T-helper 17 cell (primary cell): ENCODE measurements at places on chromosomes 2 and 18.

GRCh38 chr2:169734169-169734847, 676 bp downstream of the KLHL23 start:
- peak overlapping the region; percentile 8 for H3K27ac ChIP-seq
- H3K4me3 ChIP-seq, result peak overlapping the region; percentile 96
- H3K27me3 ChIP-seq, result peaks cover 37% of the 10 kb centered on the region
- H3K4me1 ChIP-seq, result peaks cover 10% of the 10 kb centered on the region
- peaks cover 5% of the 10 kb centered on the region for H3K36me3 ChIP-seq
- DNase-seq, result no peak

- H3K27me3 ChIP-seq, result no peaks in the 10 kb centered on the region
- H3K4me3 ChIP-seq, result no peak overlapping the region
- peaks cover 6% of the 10 kb centered on the region for H3K36me3 ChIP-seq
- no peak for DNase-seq
- H3K27ac ChIP-seq, result no peak overlapping the region
Measured at GRCh38 chr2:203396667-203397066, 68.5 kb downstream of the ABI2 start.

- DNase-seq, result no peak
- no peaks in the 10 kb centered on the region for H3K4me1 ChIP-seq
- H3K36me3 ChIP-seq, result peaks cover under 1% of the 10 kb centered on the region
Measured at GRCh38 chr2:233691443-233692433, 952 bp upstream of the UGT1A6 start.

GRCh38 chr2:193114827-193115226, 920.1 kb upstream of the TMEFF2 start:
- H3K36me3 ChIP-seq, result no peaks in the 10 kb centered on the region
- DNase-seq, result no peak
- no peaks in the 10 kb centered on the region for H3K27me3 ChIP-seq
- H3K4me3 ChIP-seq, result no peak overlapping the region
- H3K27ac ChIP-seq, result no peak overlapping the region
- no peaks in the 10 kb centered on the region for H3K4me1 ChIP-seq

GRCh38 chr2:50126845-50127244, 905.1 kb downstream of the NRXN1 start:
- H3K27ac ChIP-seq, result no peak overlapping the region
- no peak overlapping the region for H3K4me3 ChIP-seq
- no peaks in the 10 kb centered on the region for H3K4me1 ChIP-seq
- no peak for DNase-seq
- H3K36me3 ChIP-seq, result no peaks in the 10 kb centered on the region
- no peaks in the 10 kb centered on the region for H3K27me3 ChIP-seq

GRCh38 chr2:8036366-8036765, 645.5 kb upstream of the ID2 start:
- no peaks in the 10 kb centered on the region for H3K27me3 ChIP-seq
- no peak for DNase-seq
- no peaks in the 10 kb centered on the region for H3K36me3 ChIP-seq
- H3K4me1 ChIP-seq, result peaks cover 3% of the 10 kb centered on the region
- no peak overlapping the region for H3K27ac ChIP-seq

DNA sequence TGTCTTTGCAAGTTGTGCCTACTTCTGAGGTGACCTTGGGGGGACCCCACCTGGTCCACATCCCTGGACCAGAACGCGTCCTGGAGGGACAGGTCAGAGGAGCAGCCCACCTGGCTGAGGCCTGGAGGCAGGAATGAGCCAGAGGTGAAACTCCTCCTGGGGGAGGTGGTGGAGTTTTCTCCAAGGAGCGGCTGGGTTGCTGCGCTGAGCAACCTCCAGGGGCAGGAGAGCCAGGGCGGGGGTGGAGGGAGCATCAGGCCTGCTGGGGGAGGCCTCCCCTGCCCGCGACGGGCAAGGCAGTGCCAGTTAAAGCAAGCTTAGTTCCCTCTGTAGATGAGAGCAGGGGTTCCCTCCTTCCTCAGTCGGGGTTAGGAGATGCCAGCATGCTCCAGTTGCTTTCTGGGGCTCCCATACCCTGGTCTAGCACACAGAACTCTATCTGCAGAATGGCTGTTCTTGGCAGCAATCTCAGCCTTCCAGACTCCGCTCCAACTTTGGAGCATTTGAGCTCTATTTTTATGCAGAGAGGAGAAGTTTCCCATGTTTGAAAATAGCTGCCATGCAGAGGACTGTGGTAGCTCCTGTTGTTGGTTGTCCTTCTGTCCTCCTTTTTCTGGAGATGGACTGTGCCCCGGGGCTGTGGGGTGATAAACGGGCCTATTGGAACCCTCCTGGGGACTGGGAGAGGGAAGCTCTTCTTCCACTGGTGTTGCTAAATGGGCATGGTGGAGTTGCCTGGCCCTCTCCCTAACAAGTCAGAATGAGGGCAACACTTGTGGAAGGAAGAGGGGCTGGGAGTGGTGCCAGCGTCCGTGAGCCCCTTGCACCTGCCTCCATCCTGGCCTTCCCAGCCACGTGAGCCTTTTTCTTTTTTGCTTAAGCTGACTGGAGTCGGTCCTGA, 39.1 kb downstream of the B3GNT2 start:
- no peaks in the 10 kb centered on the region for H3K27me3 ChIP-seq
- no peak overlapping the region for H3K4me3 ChIP-seq
- no peak overlapping the region for H3K27ac ChIP-seq
- no peak for DNase-seq
- H3K4me1 ChIP-seq, result peaks cover 8% of the 10 kb centered on the region

- no peaks in the 10 kb centered on the region for H3K27me3 ChIP-seq
- H3K4me3 ChIP-seq, result no peak overlapping the region
Measured at GRCh38 chr2:161946489-161947107, 127.4 kb downstream of the DPP4 start.

DNA sequence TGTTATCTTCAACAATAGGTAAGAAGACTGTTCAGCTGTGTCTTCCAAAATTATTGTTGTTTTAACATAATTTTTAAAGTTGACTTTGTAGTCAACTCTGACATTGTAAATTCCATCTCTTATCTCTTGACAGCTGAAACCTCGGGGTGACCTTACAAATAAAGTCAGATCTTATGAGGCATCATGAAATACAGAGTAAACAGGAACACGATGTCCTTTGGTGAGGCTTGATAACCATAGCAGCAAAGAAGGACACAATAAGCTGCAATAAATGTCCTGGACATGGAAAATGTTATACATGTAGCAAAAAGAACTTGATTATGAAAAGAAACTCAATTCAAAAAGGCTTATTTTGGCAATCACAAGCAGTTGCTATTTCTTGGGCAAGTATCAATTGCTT, 618.9 kb upstream of the SLC39A10 start:
- DNase-seq, result no peak
- H3K36me3 ChIP-seq, result no peaks in the 10 kb centered on the region
- no peaks in the 10 kb centered on the region for H3K4me1 ChIP-seq
- H3K27ac ChIP-seq, result no peak overlapping the region
- no peak overlapping the region for H3K4me3 ChIP-seq
- peaks cover 9% of the 10 kb centered on the region for H3K27me3 ChIP-seq

- H3K4me1 ChIP-seq, result peaks cover 4% of the 10 kb centered on the region
- H3K27ac ChIP-seq, result no peak overlapping the region
- peaks cover 15% of the 10 kb centered on the region for H3K36me3 ChIP-seq
Measured at GRCh38 chr2:195721042-195721441, 64.0 kb downstream of the SLC39A10 start.
